Stimulated activated CD8-positive, alpha-beta memory T cell treated with anti-CD3 and anti-CD28 coated beads, Interleukin-7, amount 100 ng/mL, for 48 hours (primary cell): ENCODE measurements at places on chromosomes 6 and 20.

GRCh38 chr20:12306107-12306506, 388.4 kb downstream of the BTBD3 start:
- no peak for DNase-seq

DNA sequence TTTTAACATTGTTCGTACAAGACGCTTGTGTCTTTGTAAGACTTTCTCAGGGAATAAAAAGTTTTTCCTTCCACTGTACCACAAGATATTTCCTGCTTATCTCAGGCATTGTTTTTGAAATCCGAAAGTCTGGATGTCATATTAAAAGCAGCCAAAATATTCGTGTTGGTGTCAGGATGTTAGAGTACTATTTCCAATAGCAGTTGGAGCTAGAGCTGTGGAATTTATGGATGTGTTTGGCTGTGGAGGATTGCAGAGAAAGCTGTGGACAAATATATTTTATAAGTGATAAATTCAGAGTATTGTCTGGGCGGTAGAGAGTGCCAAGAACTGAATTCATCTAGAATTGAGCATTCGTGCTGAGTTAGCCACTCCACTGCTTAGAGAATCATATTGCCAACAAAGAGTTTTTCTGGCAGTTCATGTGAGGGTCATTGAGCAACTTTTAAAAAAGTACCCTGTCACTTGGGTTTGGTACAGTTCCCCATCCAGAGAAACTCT, 57.7 kb downstream of the ZDHHC14 start:
- no peak for DNase-seq

DNA sequence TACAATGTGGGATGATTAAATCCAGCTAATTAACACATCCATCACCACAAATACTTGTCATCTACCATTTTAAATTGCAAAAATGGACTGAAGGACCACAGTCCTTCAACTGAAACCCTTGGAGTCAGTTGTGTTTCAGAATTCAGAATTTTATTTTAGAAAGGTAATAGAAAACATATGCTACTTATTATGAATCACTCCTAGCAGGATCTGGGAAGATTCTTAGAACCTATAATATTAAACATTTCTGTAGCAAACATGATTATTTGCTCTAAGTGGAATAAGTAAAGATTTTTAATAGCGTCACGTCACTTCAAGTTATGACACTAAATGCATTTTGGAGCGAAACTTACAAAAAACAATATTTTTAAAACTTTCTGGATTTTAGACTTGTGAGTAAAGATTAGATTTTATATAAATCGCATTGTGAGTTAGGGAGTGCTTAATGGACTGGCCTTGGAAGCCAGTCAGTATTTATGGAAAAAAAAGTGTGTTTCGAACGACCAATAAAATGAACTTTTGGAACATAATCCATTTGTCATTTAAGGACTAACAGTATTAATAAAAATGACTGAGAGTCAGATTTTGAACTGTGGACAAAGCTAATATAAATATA, 71.8 kb upstream of the PHACTR2 start:
- DNase-seq = no peak

DNA sequence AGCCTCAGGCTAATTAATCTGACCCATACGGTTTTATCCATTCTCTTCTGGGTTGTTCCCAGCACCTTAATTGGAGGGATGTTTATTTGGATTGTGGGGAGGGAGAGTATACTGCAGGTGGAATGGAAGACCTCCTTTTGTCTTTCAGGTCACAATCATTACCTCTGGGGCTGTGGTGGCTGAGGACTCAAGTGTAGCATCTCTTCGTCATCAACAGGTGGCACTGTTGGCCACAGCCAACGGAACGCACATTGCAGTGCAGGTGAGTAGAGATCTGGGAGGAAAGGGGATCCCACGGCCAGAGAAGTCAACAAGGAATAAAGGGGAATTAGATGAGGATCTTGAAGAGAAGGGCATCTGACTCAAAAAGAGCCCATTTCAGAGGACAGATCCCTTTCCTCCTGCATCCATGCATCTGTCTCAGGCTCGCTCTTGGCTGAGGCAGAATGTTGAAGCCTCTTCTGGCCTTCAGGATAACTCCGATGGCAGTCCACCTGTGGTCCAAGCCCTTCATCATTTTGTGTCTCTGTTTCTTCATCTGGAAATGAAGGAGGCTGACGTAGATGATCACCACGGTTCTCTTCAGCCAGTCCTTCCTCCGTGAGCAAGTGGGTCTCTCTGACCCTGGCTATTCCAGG, 3.2 kb upstream of the DEF6 start:
- no peak for DNase-seq

DNA sequence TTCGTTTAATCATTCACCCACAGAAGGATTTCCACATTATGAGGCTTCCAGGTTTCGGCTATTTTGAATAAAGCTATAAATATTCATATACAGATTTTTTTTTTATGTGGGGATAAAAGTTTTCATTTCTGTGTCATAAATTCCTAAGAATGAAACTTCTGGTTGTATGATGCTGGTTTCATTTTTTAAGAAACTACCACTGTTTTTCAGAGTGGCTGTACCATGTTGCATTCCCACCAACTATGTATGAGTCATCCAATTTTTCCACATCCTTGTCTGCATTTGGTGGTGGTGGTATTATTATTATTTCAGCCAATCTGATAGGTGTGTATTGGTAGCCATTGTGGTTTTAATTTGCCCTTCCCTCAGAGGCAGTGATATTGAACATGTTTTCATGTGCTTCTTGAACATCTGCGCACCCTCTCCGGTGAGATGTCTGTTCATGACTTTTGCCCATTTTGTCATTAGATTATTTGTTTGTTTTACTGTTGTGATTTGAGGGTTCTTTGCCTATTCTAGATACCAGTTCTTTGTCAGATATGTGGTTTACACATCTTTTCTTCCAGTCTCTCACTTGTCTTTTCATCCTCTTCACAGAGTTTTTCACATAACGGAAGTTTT, 75.5 kb downstream of the DOK5 start:
- DNase-seq = no peak

- no peak for DNase-seq
Observed at GRCh38 chr6:163941624-163941976, 527.1 kb downstream of the QKI start.

DNA sequence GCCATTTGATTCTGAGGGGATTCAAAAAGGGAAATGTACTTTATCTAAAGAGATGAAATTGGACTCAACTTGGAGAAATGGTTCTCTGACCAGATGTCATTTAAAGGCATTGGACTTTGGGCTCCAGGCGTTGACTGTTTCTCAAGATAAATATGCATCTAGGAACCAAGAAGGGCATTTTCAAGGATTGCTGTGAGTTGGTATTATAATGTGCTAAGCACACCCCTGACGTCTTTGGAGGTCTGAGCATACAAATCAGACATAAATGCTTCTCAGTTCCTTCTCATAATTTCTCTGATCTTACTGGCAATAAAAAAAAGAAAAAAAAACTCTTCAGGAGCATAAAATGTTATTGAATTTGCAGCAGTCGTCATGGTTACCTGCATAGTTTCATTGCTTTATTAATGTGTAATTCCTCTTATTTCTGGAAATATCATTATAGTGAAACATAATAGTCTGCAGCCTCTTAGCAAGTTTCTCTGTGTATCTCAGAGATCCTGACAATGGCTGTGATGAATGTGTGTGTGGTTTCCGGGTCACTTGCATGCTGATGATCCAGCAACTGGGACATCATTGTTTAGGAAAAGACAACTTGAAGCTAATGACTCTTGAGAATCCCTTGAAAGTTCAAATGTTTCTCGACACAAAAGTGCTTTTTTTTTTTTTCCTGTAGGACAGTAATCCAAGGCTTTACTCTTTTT, 136.0 kb downstream of the AIG1 start:
- no peak for DNase-seq

DNA sequence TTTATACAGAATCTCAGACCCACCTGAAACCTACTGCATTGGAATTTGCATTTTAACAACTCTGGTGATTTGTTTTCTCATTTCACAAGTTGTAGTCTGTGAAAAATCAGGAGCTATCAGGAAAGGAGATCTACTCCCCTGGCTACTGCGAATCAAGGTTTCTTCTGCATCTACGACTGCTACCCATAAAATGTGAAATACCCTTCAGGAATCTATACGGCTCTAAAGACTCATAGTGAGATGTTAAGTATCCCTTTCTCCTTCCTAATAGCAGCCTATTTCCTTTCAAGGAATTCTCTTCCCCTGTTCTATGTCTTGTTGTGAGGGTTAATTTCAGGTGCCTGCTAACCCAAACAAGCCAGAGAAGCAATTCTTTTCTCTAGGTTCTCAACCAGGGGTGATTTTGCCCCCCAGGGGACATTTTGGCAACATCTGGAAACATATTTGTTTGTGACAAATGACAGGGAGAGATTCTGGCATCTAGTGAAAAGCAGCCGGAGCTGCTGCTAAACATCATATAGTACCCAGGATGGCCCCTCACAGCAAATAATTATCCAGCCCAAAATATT, 26.3 kb downstream of the WFDC3 start:
- no peak for DNase-seq

DNA sequence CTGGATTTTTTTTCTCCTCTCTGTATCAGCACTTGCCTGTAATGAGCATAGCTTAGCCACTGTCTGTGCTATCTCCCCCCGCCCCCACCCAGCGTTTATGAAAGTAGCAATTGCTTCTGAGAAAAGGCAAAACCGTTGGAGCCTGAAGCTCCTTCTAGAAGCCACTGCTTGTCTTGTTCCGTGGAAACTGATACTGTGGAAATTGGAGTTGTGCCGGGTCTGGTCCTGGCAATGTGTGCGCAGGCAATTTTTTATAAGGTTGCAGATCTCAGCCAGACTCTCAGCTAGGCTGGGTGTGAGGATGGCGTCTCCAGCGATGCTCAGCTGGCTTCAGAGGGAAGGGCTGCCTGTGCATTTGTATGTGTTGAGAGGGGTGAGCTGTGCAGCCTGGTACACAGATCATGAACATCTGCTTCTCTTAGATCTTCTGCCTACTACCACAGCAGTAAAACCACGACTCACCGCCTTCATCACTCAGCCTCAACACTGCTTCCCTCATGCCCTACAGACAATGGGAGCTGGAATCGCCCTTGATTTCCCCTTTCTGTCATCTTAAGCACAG, 72.4 kb upstream of the GTSF1L start:
- DNase-seq = no peak

GRCh38 chr20:38357653-38358207, 11.4 kb downstream of the LBP start:
- DNase-seq = no peak

- no peak for DNase-seq
Observed at GRCh38 chr6:109239651-109240321, 142.5 kb downstream of the CD164 start.

GRCh38 chr6:167750956-167751358, 75.8 kb upstream of the AFDN start:
- DNase-seq = no peak

GRCh38 chr6:133632206-133632605, 256.7 kb upstream of the TCF21 start:
- DNase-seq = no peak

GRCh38 chr6:48280035-48280620, 169.1 kb upstream of the PTCHD4 start:
- no peak for DNase-seq

DNA sequence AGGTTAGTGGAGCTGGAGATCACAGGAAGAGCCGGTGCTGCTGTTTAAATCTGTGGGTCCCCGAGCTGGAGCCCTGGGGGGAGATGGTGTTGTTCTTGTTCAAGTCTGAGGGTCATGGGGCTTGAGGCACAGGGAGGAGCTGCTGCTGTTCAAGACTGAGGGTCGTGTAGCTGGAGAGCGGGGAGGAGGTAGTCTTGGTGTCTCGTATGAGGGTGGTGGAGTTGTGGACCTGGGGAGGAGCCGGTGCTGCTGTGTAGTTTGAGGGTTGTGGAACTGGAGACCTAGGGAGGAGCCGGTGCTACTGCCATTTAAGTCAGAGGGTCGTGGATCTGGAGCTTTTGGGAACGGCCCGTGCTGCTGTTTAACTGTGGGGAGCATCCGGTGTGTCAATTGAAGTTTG, 112.2 kb upstream of the SULF2 start:
- DNase-seq = no peak

GRCh38 chr20:60648556-60648955, 603.5 kb upstream of the CDH4 start:
- no peak for DNase-seq

- no peak for DNase-seq
Observed at GRCh38 chr20:18624948-18625347, 37.1 kb downstream of the DTD1 start.

- no peak for DNase-seq
Observed at GRCh38 chr6:34465531-34466241, at the start of gene PACSIN1. Gene PACSIN1 (plus strand): TSS chr6:34466076. CDS start chr6:34526306, 60,230 bp downstream.
